ENCODE measurements at places on chromosomes 6 and 20. TPM values are rescaled to one million over a fixed set of nuclear protein-coding genes. Genes with fewer than 3 reads are reported as not detected.

Gene ANGPT4
- total RNA-seq, result not detected

Gene CRISP2
- total RNA-seq, result not detected

GRCh38 chr6:106617302-106617701 lies 12.0 kb downstream of the RTN4IP1 start:
- DNase-seq, result no peak

DNA sequence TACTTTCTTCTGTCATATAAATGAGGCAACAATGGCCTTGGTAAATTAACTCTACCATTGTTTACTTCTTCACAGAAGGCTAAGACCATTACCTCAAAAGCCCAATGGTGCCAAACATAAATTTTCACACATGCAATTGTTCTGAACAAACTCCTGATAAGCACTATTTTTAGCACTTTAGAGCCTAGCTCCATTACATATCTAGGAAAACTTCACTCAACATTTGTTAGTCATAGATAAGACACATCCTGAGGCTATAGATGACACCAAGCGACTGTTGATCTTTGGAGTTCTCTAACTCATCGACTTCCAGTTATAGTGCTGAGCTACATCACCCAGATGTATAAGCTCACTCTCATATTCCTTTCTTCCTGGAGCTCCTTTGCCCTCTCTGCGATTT lies 245.9 kb downstream of the EYS start:
- no peak for DNase-seq

DNA sequence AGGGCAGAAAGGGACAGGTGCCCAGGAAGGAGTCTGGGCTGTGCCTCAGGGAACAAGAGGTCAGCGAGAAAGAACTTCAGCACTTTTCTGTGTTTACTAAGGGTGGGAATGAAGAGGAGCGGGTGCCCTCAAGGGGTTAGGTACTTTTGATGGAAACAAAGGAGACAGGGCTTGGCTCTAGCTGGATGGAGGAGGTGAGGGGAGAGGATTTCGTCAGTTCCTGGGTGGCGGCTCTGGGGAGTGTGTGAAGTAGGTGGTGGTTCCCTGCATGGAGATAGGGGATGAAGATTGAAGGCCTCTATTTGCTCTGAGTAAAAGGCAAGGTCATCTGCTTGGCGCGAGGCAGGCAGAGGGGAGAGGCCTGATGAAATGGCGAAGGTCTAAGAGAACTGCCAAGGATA lies 40.0 kb upstream of the ANKRD60 start:
- DNase-seq, result no peak

Gene DLL1
- total RNA-seq, result 0.13 TPM

DNA sequence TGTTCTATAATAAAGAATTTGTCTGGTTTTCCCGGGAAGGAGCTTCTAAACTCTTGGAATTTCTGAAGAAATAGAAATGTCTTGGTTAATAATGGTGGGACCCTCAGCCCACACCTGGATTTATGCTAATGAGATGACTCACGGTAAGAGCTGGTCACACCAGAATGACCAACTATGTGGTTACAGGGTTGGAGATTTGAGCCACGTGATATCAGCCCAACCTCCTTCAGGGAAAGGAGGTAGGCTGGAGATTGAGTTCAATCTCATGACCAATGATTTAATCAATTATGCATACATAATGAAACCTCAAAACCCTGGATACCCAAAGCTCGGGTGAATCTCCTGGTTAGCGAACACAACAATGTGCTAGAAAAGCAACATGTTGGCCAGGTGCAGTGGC lies 22.1 kb upstream of the CDKN1A start:
- DNase-seq, result no peak

- DNase-seq, result no peak
Observed at GRCh38 chr6:71103130-71103529, 146.3 kb upstream of the B3GAT2 start.

DNA sequence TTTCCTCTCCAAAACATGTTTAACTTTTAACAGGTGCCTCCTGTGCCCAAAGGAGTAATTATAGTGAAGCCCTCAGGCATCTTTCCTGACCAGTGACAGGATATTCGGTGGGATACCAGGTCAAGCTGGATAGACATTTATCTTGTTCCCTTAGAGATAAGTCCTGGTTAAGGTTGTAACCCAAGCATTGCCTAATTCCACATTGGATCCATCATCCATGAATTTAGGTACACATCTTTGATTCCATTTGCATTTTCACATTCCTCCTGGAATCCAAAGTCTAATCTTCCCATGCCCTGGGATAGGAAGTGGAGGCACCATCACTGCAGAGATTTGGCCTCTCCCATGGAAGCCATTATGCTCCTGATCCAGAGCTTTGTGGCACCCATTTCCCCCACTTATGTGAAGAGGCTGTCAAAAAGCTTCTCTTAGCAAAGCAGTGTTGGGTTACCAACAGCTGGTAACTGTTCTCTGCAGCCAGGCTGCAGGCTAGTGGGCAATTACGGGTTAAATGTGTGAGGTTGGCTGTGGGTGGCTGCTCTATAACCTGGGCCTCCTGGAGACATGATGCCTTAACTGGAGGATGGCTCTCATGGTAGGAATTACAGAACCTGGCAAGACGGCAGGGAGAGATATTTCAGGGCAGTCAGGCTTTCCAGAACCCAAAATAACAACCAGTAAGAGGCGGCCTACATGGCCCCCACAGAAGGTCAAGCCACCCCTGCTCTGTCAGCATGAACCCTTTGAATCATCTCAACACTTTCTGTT lies 96.9 kb upstream of the VGLL2 start:
- DNase-seq, result no peak

Gene RHAG
- total RNA-seq, result not detected

DNA sequence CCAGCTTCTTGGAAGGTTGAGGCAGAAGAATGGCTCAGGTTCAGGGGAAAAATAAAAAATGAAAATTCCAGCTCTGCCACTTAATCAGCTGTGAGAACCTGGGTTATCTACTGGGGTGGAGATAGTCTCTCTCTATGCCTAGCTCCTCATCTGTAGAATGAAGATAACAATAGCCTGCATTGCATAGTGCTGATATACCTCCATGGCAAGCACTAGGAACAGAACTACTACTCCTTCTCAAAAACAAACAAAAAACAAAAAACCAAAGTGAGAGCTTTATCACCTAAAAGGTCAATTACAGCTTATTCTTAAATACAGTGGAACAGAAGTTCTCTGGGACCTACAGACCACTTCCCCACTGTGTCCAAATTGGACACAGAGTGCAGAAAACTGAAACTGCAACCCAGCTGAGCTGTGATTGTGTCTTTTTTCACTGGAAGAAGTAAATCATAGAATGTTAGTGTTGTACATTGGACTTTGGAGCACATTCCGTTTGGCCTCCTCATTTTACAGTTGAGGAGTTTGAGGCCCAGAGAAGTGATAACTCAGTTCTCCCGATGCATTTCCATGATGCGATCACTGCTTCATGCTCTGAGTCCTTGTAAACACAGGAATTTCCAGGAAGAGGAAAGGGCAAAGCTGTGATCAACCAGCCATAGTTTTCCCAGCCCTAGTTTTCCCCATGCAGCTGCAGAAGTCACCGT lies 23.3 kb downstream of the MTFR2 start:
- DNase-seq, result no peak

- no peak for DNase-seq
Observed at GRCh38 chr20:19253916-19254820, 41.7 kb downstream of the SLC24A3 start.

- peak; percentile 11 for DNase-seq
Observed at GRCh38 chr6:34170346-34170745, 24.5 kb upstream of the GRM4 start.
